Adrenal gland (tissue), 19 donors: ENCODE measurements at places on chromosomes 2 and 18. TPM values are rescaled to one million over a fixed set of nuclear protein-coding genes. Genes with fewer than 3 reads are reported as not detected.

The CLIP4 gene
- polyA plus RNA-seq, result 6.1 TPM

DNA sequence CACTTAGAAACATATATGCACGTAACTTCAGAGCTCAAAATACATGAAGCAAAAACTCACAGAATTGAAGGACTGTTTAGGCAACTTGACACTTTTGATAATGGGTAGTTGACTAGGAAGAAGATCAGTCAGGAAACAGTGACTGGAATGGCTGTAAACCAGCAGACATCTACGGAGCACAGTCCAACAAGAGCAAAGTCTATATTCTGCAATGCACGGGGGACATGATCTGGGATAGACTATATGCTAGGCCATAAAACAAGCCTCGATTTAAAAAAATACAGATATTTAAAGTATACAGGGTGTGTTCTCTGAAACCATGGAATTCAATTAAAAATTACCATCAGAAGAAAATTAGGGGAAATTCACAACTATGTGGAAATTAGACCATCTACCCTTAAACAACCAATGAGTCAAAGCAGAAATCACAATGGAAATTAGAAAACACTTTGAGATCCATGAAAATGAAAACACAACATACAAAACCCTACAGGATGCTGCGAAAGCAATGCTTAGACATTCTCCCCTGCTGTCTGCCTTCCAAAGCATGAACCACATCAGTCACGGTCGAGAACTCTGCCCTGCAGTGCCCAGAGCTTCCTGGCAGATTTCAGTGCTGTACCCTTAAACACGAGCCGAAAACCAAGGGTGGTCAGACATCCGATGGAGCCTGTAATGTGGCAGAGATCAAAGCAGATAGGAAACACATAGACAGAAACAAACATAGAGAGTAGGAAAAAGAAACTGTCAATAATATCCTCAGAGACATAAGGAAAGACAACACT is 651.9 kb upstream of the HS6ST1 start:
- H3K4me3 ChIP-seq, result no peak overlapping the region
- H3K4me1 ChIP-seq, result no peaks in the 10 kb centered on the region
- no peak for DNase-seq
- no peaks in the 10 kb centered on the region for H3K27me3 ChIP-seq
- no peak overlapping the region for H3K27ac ChIP-seq

The CHST9 gene
- 0.18 TPM for polyA plus RNA-seq

- H3K27ac ChIP-seq, result no peak overlapping the region
- no peak overlapping the region for H3K4me3 ChIP-seq
- no peaks in the 10 kb centered on the region for H3K4me1 ChIP-seq
Observed at GRCh38 chr18:34928088-34928753, 113.0 kb upstream of the MAPRE2 start.
